Camera-type eye (tissue), 1 donor: ENCODE measurements at places on chromosomes 6 and 20. TPM values are rescaled to one million over a fixed set of nuclear protein-coding genes. Genes with fewer than 3 reads are reported as not detected.

The MPIG6B gene
- 0.55 TPM for total RNA-seq

The WFDC10A gene
- total RNA-seq, result not detected

The EEF1A2 gene
- total RNA-seq, result 87.6 TPM

The EYS gene
- total RNA-seq, result 230 TPM

The CD164 gene
- 195 TPM for total RNA-seq

The PRSS35 gene
- 153 TPM for total RNA-seq

The ENPP5 gene
- total RNA-seq, result 8.9 TPM
